ENCODE measurements at places on chromosomes 4 and X. TPM values are rescaled to one million over a fixed set of nuclear protein-coding genes. Genes with fewer than 3 reads are reported as not detected.

GLA gene
- polyA plus RNA-seq = 34.7 TPM

IL21 gene
- not detected for polyA plus RNA-seq

NUP54 gene
- 15.6 TPM for polyA plus RNA-seq

PPP4R3C gene
- polyA plus RNA-seq = not detected

MAGEA11 gene
- not detected for polyA plus RNA-seq

POU3F4 gene
- polyA plus RNA-seq = 1.0 TPM

IL13RA2 gene
- polyA plus RNA-seq = 17.4 TPM

Measured in kidney (tissue), 22 donors.